ENCODE measurements at places on chromosomes 16 and 17.

- no peak for DNase-seq
These were observed 220 bp upstream of the ARHGAP44 start for GRCh38 chr17:12789075-12789480.

DNA sequence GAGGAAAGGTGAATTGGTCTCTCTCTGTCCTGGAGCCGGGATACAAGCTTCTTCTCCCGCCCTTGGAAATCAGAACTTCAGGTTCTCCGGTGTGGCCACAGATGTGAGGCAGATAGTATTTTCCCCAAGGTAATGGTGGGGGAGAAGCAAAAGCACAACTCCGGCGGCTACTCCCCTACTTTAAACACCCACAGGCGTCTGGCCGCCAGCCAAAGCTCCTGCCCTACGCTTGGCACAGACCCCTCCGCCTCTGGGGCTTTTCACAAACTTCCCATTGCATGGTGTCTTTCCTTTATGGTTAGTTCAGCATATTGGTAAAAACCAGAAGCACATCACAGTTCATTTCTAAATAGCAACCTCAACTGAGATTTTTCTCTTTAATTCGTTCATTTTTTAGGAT lies 39.4 kb upstream of the B4GALNT2 start:
- no peak for DNase-seq

DNA sequence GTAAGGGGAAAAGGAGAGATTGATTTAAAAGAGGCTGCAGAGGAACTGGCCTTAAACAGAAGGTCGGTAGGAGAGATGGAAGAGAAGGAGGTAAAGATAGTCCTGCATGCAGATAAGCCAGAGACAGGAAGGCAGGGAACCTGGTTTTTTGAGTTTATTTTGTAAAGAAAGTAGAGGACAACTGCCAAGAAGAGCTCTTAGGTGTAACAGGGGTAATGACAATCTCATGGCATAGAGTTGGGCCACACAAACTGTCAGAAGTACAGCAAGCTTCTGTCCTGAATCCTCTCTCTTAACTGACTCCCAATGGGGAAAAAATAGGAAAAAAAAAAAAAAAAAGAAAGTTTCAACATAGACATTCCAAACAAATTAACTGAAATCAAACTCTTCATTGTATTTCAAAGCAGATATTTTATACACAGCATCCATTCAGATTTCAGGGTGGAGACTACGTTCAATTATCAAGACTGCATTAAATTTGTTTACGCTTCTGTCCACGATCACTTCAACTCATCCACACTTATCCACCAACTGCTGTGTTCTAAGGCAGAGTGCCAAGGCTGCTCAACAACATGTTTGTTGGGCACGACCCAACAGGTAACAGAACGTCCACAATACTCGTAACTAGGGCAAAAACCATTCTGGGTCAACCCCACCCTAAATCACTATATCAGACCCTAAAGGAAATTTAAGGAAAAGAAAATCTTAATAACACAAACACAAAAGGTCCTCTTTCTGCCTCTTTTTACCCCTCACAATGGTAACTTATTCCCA lies 34.9 kb downstream of the USP31 start:
- DNase-seq, result no peak

DNA sequence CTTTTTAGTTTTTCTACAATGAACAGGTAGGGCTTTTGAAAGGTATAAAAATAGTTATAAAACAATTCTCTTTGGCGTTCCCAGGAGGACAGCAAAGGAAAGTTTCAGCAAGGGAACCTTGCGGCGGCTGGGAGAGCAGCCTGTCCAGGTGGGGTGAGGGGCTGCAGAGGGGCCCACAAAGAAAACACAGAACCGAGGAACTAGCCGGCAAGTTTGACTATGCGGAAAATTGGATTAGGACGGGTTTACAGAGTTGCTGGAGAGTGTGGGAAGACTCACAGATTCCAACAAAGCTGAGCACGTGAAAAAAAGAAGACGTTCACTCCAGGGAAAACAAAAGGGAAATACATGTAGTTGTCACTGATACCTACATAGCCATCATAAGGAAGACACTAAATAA lies 40.2 kb upstream of the METTL16 start:
- no peak for DNase-seq

GRCh38 chr16:53803998-53804397 lies 100.0 kb downstream of the FTO start:
- DNase-seq, result no peak

DNA sequence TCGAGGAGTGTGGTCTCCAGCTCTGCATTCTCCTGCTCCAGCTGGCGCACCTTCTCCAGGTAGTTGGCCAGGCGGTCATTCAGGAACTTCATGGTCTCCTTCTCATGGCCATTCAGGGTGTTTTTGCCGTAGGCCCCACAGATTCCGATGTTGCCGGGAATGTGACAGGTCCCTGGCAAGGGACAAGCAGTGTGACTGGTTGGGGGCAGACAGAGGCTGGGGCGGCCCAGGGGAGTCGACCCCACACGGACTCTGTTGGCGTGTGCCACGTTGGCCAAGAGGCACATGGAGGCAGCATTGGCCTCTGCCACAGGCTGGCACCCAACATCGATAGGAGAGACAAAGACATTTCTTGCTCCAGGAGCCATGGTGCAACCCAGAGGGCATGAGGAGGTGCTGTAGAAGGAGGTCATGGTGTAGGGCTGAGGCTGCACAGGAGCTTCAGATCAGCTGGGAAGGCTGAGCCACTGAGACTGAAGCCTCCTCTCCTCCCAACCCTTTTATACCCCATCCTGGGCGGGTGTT lies at the start of gene KRT37:
KRT37 (minus strand) TSS at position 475 of the 525 bp plus-strand sequence; CDS start at position 413, 62 bp downstream.
- no peak for DNase-seq

DNA sequence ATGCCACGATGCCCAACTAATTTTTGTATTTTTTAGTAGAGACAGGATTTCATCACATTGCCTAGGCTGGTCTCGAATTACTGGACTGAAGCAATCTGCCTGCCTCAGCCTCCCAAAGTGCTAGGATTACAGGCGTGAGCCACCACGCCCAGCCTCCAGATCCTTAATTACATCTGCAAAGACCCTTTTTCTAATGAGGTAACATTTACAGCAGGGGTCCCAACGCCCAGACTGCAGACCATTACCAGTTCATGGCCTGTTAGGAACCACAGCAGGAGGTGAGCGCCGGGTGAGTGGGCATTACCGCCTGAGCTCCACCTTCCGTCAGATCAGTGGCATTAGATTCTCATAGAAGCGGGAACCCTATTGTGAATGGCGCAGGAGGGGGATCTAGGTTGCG lies 4.0 kb upstream of the RAB11FIP4 start:
- DNase-seq, result no peak

- no peak for DNase-seq
These were observed 36.5 kb upstream of the DHRS7B start for GRCh38 chr17:21089933-21090901.

DNA sequence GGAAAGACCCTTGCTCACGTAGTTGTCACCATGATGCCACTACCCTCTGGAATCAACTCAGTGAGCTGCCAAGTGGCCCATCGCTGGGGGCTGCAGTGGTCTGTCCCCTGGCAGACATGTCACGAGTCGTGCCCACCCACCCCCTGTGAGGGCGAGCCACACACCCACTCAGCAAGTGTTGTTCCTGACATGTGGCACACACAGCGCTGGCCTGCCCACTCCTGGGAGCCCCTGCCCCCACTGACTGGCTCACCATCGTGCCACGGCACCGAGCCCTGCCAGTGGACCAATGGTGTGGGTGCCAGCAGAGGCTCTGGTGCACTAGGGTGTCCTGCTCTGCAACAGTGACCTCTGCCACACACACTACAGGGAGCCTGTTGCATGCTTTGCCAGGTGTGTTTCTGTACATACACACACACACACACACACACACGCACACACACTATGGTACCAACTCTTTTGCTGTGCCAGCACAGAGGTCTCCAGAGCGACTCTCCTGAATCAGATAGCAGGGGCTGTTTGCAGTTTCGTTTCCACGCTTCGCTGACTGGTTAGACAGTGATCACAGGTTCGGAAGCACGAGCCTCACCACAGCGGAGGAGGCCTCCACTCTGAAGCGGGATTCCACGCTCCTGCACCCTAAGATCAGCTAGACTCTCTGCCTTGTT lies 7.7 kb downstream of the RTN4RL1 start:
- no peak for DNase-seq

DNA sequence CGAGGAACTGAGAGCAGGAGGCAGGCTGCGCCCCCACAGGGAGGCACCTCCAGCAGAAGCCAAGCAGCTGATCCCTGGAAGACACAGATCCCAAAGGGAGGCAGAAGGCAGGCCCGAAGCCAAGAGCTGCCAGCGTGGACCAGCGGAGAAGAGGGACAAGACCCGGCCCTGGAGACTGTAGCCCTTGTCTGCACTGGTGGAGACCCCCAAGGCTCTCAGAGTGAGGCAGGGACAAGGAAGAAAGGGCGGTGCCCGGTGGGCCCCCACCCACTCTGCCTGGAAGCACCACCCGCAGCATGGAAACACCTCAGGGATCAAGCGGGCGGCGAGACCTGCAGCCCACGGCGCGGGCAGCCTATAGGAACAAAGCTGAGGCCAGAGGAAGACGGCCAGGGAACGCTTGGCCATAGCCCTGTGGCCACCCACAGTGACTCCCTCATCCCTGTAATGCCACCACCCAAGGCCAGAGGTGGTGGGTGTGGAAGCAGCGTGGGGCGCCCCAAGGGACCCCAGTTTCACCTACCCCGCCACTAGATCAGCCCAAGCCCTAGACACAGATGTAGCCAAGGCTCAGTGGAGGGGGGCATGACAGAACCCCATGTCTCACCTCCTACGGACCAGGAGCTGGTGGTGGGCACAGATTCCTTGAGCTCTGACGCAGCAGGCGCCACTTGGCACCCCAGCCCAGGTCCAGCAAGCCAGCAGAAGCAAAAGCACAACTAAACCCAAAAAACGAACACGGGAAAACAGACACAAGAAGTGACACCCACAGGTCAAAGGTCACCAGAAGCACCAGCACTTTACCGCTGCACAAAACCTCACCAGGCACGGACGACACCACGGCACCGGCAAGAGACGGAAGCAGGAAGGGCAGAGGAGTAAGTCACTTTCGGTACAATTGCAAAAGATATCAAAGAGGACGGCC lies 2.9 kb upstream of the SIRT7 start:
- no peak for DNase-seq

DNA sequence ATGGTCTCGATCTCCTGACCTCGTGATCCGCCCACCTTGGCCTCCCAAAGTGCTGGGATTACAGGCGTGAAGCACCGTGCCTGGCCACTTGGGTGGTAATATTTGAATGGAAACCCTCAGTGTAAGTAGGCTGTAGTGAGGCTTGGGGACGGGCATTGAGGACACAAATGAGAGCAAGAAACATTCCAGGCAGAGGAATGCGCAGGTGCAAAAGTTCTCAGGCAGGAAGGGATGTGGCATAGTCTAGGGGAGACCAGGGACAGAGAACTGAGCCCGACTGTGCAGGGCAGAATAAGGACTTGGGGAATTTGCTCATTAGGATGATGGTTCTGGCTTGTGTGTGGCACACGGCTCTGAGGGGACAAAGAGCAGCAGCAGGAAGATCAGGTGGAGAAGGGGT lies 54.8 kb downstream of the GRB2 start:
- no peak for DNase-seq

- DNase-seq, result no peak
These were observed 25.3 kb downstream of the MEOX1 start for GRCh38 chr17:43636426-43636825.

DNA sequence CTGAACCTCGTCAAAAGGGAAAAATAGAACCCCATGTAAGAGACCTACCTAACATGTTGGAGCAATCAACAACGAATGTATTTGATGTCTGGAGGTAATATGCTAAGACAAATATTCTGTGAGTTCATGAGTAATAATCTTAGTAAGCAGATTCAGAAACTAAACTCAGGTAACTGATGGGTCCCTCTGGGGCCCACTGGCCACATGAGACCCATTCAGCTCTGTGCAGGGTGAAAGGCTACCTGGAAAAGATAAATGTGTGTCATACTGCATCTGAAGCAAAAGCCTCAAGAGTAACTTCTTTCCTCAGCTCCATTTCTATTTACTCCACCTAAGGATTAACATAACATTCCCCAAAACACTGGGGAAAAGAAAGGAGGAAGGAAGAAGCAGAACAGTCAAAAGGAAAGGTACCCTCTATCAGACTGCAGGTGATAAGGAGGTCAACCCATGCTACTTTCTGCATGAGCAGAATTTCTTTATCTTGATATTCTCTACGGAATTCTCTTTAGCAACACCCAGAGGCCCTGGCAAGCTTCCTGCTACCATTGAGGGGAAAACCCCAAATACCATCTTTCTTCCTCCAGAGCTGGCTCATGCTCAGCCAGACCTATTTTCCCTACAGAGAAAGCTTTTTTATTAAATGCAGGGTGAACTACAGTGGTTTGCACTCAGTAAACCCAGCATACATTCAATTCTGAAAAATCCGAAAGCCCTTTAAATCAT lies 37.7 kb upstream of the ABCA6 start:
- no peak for DNase-seq

DNA sequence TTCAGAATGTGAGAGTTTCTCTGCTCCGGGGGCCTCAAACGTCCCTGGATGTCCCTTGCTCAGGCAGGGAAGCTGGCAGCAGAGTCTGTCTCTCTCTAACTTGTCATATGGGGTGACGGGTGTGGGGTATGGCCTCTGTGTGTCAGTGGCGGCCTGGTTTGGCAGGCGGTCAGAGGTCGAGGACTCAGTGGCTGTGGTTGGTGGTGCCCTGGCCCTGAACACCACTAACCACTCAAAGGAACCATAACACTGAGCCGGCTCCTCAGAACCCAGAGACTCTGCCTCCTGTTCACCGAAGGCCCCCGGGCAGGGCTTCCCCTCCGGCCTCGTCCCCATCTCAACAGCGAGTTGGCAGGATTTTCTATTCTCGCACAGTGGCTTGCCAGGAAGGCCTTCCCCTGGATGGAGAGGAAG lies 677 bp downstream of the P2RX1 start:
- DNase-seq, result no peak

DNA sequence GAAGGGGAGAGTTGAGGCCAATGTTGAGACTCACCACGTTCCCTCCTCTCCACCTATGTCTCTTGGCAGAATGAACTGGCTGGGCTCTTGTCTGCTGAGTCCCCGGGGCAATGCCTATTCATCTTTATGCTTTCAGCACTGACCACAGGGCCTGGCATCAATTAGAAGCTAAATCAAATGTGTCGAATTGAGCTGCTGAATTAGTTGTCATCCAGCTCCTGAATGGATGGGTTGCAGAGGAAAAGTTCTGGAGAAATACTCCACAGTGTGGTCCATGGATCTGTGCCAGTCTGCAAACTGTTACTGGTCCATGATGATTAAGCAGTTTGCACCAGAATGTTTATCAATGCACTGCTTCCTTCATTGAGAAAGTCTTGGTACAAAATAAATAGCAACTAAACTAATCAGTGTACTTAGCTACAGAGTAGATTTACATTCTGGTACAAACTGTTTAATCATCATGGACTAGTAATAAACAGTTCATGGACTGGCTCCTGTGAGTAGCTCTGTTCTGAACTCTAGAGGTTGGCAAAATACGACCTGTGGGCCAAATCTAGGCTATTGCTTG lies 4.6 kb downstream of the CNGB1 start:
- no peak for DNase-seq

- no peak for DNase-seq
These were observed 2.3 kb downstream of the NTN1 start for GRCh38 chr17:9023392-9024218.

DNA sequence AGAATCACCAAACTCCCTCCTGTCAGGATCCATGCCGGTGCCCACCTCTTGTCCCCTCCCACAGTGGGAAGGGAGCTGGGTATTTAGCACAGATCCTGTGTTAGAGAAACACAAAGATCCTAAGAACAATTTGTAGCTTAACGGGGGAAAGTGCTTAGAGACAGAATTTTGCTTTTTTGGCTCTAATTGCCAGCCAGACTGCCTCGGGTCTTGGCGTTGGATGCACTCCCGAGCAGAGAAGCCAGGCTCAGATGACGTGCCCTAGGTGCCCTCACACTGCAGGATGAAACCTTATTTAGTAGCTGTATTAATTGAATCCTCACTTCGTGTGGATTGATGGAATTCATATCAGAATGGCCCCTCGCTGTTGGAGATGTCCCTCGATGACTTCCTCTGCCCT lies 22.5 kb upstream of the MAF start:
- no peak for DNase-seq
